ENCODE measurements at places on chromosomes 2 and 18.

GRCh38 chr2:33903701-33904100, 304.6 kb upstream of the FAM98A start:
- no peak for DNase-seq

- DNase-seq = no peak
Measured at GRCh38 chr2:26576565-26577441, 64.4 kb downstream of the CIB4 start.

DNA sequence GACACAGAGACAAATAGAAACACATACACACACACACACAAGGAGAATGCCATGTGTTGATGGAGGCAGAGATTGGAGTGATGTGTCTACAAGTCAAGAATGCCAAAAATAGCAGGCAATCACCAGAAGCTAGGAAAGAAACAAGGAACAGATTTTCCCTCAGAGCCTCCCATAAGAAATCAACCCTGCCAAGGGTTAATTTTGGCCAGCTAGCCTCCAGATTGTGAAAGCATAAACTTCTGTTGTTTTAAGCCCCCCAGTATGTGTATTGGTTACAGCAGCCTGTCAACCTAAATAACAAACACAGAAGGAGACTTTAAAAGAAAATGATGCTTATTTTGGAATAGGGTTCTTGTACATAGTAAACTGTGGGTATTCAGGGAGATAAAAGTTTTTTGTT, 5.6 kb upstream of the STK39 start:
- DNase-seq = no peak

DNA sequence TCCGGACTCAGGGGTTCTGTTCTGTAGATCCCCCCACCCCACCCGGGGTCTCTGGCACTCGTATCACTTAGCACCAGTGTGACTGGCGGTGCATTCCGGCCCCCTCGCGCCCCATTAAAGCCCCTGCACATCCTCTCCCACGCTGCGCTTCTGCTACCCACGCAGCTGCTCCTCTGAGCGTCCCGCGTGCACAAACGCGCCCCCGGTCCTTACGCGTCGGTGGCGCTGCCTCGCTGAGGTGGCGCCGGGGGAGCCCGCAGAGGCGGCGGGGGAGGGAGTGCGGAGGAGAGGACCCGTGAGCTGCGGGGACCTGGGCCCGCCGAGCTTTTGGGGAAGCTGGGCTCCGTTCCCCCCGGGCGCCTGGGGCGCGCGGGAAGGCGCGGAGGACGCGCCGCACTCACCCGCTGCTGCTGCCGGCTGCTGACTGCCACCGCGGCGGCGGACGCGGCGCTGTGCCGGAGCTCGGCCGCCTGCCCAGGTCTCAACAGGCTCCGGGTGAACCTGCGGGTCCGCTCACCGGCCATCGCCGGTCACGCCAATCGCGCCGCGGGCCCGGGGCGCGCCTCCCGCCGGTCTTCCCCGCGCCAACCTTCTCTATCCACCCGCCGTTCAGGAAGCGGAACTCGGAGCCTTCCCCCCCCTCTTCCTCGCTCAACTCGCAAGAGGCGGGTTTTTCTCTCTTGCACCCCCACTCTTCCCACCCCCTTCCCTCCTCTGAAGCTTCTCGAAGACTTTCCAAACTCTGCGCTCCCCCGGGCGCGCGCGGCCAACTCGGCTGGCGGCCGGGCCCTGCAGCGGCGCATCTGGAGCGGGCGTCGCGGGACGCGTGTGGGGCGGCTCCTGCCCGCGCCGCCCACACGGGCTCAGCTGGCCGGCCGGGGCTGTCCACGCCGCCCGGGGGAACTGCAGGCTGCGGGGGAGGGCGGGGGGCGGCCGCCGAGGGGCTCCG, at the start of gene DOCK10:
DOCK10 (minus strand) TSS at position 618 of the 949 bp plus-strand sequence; CDS start at position 524, 94 bp downstream.
- peak; percentile 72 for DNase-seq

GRCh38 chr2:164369366-164369765, 251.9 kb downstream of the GRB14 start:
- peak; percentile 82 for DNase-seq

- DNase-seq = peak; percentile 20
Measured at GRCh38 chr2:107414376-107414775, 412.3 kb upstream of the RGPD4 start.

- no peak for DNase-seq
Measured at GRCh38 chr18:48982266-48982665, 31.5 kb upstream of the SMAD7 start.

DNA sequence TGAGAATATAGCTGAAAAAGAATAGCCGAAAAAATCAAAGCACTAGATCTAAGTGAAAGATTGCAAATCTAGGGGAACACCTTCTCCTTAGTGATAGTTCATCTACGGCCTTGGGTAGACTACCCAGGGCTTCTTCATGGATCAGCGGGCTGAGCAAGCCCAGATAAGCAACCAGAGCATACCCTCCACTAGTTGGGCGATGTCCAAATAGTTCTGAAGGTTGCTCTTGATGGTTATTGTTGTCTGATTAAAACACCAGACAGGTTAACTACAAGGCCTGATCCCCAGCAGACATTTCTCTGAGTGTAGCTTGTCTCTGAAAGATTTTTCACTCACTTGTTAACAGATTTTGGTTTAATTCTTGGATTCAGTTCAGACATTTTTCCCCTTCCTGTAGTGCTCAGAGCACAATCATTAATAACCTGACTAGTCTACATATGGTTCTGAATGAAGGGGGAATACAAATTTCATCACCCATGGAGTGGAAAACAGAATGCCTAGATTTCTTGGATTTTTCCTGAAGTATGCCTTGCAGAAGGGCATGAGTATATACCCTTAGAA, 99.6 kb downstream of the BABAM2 start:
- DNase-seq = no peak

GRCh38 chr2:227198866-227199265, 34.4 kb downstream of the COL4A3 start:
- no peak for DNase-seq

GRCh38 chr2:142200062-142200461, 69.2 kb upstream of the LRP1B start:
- no peak for DNase-seq

GRCh38 chr18:45104049-45104395, 423.3 kb downstream of the SETBP1 start:
- DNase-seq = no peak

DNA sequence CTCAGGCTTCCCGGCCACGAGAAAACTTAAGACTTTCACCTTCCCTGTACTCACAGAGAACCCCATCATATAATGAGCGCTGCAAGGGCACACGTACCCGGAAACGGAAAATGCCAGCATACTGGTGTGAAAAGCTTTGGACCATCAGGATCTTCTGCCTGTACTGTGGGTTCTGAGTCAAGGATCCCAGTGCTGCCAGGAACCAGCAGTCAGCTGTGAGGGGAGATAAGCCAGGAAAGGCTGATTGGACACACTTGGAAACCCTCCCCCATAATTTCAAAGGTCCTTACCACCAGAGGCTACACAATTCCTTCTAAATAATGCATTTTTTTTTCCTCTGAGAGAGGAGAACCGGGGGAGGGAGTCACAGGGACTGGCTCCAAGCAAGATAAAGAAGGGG, 31.4 kb downstream of the CAPN13 start:
- DNase-seq = no peak

DNA sequence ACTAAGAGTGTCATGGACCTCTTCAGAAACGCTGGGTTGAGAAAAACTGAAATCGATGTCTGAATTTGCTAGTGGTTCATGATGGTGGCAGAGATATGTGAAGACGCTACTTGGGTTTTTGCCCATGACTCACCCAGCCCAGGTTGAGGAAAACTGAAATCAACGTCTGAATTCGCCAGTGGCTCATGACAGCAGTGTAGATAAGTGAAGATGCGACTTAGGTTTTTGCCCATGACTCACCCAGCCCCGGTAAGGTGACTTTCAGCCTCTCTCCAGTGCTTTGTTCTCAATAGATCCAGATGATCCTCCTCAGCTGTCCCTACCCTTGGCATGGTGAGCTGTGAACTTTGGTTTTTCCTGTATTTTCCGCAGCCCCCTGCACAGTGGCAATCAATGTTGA, 105.3 kb upstream of the SIX3 start:
- DNase-seq = no peak

DNA sequence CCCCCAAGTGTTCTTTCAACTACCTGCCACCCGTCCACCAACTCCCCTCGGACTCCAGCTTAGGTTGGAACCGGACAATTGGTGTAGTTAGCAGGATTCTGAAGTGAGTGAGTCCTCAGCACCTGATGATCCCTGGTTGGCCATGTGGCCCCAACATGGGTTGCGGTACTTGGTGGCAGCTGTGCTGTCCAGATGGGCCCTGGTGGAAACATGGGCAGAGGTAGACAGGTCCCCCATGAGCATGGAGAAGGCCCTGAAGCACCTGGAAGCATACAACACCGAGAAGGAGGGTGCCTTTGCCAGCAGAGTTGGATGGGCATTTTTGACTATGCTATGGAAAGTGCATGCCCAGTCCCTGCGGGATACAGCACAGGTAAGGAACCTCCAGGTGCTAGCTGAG, 11.0 kb upstream of the C2orf42 start:
- no peak for DNase-seq

GRCh38 chr18:26470011-26470637, 78.2 kb downstream of the KCTD1 start:
- no peak for DNase-seq

GRCh38 chr2:66683064-66683463, 248.1 kb downstream of the MEIS1 start:
- DNase-seq = no peak

GRCh38 chr2:168684921-168685599, 117.4 kb upstream of the NOSTRIN start:
- no peak for DNase-seq

GRCh38 chr2:64980183-64980582, 9.0 kb upstream of the SLC1A4 start:
- no peak for DNase-seq

DNA sequence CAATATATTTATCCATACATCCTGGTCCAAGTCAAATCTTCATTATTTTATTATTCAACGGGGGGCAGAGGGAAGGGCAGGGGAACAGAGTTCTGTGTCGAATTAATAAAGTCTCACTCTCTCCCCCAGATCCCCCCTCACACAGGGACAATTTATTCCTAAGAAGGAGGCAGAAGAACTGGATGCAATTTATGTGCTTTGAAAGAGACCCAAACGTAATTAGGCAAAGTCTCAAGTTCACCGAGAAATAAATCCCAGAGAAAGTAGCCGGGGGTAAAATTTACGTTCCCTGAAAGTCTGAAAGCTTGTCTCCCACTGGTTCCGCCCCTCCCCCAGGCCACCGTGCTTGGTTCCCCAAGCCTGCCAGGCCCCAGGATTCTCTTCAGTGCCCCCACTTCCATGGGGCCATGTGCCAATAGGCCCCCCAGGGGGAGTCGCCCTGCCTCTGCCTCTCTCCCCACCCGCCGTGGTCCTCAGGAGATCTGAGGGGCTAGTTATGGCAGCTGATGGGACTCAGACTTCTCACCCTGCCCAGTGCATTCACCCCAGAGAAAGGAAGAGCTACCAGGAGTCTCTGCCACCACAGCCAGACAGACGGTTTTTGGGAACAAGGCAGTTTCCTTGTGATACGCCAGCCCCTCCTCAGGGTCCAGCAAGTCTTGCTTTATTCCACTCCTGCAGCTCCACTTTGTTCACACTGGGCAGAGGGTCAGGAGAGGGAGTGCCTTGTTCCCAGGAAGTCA, 215.5 kb downstream of the CYP26B1 start:
- DNase-seq = no peak

DNA sequence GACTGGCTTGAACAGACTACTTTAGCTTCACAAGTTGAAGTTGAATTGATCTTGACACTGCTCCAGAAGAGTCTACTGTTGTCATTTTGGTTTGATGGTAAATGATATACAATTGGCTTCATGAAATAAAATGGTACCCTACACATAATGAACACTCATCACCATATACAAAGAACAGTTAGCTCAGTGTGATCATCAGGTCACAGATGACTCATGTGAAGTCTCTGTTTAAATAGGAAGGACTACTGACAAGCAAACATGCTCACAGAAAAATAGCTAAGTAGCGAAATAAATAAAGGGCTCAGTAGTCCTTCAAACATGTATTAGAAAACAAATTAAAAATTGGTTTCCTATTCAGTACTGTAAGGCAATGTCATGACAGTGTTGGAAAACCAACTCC, 96.2 kb downstream of the MEIS1 start:
- DNase-seq = no peak

DNA sequence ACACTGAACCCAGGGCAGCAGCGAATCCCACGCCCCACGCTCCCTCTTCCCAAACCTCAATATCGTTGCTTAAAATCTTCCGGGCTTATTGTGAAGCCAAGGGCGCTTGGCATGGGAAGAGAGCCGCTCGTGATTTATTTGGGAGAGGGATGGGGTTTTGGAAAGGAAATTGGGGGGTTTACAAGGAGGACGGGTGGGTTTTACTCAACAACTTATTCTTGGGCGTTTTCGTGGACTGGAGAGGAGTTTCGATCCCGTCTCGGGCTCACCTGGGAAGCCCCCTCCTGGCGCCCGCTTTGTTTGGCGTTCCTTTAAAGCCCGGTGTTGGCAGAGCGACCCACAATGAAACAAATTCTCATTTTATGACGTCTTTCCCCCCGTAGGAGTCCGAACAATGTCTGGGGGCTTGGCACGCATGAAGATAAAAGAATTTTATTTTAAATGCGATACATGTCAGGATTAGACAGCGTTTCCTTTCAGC, 135.3 kb downstream of the INSIG2 start:
- DNase-seq = peak; percentile 42

DNA sequence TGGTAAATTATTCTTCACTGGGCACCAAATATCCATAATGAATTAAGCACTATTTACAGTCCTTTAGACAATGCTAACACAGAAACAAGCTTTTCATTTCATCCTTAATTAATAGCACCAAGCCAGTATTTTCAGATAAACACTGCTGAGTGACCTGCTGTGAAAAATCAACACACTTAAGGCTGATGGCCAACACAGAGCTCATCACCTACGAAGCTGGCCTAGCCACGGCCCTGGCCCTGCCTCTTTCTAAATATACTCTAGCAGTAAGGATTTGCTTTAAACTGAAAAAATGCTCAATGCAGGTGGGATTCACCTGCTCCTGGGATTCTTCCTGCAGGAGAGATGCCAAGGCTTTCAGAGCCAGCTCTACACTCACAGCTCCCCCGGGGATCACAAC, 18.4 kb downstream of the CYB5A start:
- no peak for DNase-seq

DNA sequence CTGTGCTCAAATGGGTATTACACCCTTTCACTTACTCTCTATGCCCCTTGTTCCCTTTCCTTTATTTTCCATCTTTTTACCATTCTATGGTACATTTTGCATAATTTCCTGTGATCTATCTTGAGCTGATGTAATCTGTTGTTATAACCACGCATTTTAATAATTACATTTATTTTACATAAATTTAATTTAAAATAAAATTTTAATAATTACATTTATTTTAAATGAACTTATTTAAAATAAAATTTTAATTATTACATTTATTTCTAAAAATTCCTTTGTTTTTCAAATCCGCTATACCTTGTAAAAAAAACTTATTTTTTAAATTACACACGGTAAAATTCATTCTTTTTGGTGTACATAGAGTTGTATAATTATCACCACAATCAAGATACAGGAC, 93.9 kb downstream of the CRACDL start:
- no peak for DNase-seq

- no peak for DNase-seq
Measured at GRCh38 chr18:35506024-35506712, 8.4 kb upstream of the INO80C start.

GRCh38 chr18:48419277-48420022, 10.3 kb upstream of the ZBTB7C start:
- no peak for DNase-seq

Measured in fibroblast of skin of back (primary cell).